Activated naive CD8-positive, alpha-beta T cell treated with anti-CD3 and anti-CD28 coated beads, Interleukin-2, amount 10 ng/mL, durations not matched to agents 7 days and 5 days (primary cell): ENCODE measurements at places on chromosomes 12 and 14. TPM values are rescaled to one million over a fixed set of nuclear protein-coding genes. Genes with fewer than 3 reads are reported as not detected.

B4GALNT1 gene
- total RNA-seq = 0.80 TPM

IL26 gene
- total RNA-seq = not detected

KRT73 gene
- 0.42 TPM for total RNA-seq

CLEC2B gene
- 89.7 TPM for total RNA-seq

SLC17A8 gene
- total RNA-seq = not detected

SLC7A8 gene
- 3.1 TPM for total RNA-seq

OR10A7 gene
- total RNA-seq = not detected

SSPN gene
- total RNA-seq = not detected

KLHL33 gene
- total RNA-seq = 3.6 TPM

SLC25A47 gene
- not detected for total RNA-seq

SYT10 gene
- total RNA-seq = not detected

OR6C2 gene
- not detected for total RNA-seq

GRCh38 chr12:2288001-2288400 lies 235.2 kb downstream of the CACNA1C start:
- DNase-seq = no peak
- H3K4me1 ChIP-seq = no peaks in the 10 kb centered on the region
- H3K4me3 ChIP-seq = no peak overlapping the region
- peaks cover 5% of the 10 kb centered on the region for H3K27me3 ChIP-seq
- H3K36me3 ChIP-seq = no peaks in the 10 kb centered on the region
- H3K27ac ChIP-seq = no peak overlapping the region

GRCh38 chr12:75476071-75476470 lies 4.5 kb upstream of the GLIPR1 start:
- H3K4me1 ChIP-seq = peaks cover 35% of the 10 kb centered on the region
- no peak for DNase-seq
- peaks cover 2% of the 10 kb centered on the region for H3K27me3 ChIP-seq
- H3K27ac ChIP-seq = no peak overlapping the region
- no peak overlapping the region for H3K4me3 ChIP-seq
- H3K36me3 ChIP-seq = no peaks in the 10 kb centered on the region

GRCh38 chr12:105933671-105934665 lies 204.8 kb downstream of the NUAK1 start:
- no peaks in the 10 kb centered on the region for H3K27me3 ChIP-seq

DNA sequence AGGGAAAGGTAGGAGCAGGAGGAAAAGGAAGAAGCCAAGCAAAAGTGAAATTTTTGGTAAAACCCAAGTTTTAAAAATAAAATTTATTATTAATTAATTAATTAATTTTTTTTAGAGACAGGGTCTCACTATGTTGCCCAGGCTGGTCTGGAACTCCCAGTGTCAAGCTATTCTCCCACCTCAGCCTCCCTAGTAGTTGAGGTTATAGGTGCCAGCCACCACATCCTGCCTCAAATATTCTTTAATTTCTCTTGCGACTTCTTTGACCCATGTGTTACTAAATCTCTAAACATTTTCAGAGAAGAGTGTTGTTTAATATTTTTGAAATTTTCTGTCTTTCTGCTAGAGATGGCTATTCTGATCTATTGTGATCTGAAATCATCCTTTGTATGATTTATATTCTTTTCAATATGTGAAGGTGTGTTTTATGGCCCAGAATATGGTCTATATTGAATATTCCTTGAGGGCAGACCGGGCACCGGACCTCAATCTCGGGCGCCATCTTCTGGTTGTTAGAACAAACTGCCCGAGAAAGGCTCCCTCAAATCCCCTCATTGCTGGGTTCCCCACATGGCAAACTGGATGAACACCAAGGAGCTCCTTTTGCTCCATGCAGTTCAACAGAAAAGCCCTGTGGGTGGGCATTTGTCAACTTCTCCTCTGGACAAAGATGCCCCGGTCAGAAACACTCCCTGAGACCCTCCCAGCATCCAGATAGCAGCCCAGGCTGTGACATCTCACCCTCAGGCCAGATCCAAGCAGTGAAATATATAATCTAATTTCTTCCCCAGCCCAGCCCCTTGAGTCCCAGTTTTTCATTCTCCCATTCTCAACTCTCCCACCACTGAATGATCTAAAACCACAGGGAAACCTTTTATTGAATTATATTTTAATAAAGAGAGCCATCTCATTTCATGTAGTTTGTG lies 110.5 kb downstream of the ASCL4 start:
- peaks cover 2% of the 10 kb centered on the region for H3K4me1 ChIP-seq
- H3K27ac ChIP-seq = no peak overlapping the region
- H3K36me3 ChIP-seq = no peaks in the 10 kb centered on the region
- H3K27me3 ChIP-seq = peaks cover 14% of the 10 kb centered on the region
- H3K4me3 ChIP-seq = no peak overlapping the region

GRCh38 chr14:54083549-54084239 lies 127.1 kb upstream of the BMP4 start:
- H3K36me3 ChIP-seq = no peaks in the 10 kb centered on the region
- H3K4me1 ChIP-seq = no peaks in the 10 kb centered on the region
- no peak for DNase-seq
- H3K4me3 ChIP-seq = no peak overlapping the region
- peaks cover 2% of the 10 kb centered on the region for H3K27me3 ChIP-seq

DNA sequence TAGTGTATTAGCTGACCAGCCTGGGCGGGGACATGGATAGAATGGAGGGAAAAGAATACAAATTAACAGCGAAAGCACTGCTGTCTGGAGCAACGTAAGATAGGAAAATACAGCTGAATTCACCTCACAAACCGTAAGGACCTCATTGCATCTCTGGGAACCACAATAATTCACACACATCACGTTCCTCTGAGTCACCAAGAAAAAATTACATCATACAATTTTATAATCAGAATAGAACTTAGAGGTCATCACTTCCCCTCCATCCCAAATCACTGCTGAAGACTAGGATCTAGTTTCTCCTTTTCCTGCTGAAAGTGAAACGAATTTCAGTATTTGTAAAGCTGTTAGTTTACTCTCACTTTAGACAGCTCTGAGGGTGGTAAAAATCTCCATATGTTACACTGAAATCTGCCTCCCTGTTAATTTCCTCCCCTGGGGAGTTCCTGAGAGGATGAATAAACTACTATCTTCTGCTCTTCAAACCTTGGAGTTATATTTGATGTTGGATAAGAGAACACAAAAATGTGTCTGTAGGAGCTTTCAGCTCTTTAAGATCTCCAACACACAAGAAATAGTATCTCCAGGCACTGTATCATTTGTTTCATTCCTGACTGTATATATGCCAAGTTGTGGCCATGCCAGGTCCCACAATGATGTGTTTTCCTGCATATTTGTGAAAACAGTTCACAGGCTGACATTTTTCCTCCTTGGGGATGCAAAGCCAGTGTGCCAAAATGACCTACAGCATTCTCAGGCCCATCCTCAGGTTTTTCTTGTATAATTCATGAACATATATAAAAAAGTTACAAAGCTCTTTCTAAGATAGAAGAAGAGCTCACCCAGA lies 63.8 kb upstream of the SSTR1 start:
- no peaks in the 10 kb centered on the region for H3K27me3 ChIP-seq
- H3K4me1 ChIP-seq = peaks cover 3% of the 10 kb centered on the region
- H3K36me3 ChIP-seq = no peaks in the 10 kb centered on the region
- DNase-seq = no peak
- no peak overlapping the region for H3K27ac ChIP-seq

DNA sequence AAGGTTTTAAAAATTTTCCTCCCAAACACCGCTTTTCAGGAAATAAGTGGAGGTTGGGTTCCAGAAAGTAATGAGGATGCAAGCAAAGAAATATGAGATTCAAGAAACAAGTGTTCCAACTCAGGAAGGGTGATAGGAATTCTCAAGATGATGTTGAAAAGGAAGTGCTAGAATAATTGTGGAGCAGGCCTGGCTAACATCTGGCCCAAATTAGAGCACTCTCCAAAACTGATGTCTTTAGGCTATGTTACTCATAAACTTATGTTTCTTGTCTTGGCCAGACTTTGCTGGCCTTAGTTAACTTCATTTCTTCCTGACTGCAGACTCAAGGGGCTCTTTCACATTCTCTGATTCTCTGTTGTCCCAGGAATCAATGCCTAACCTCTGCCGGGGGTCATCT lies 116.3 kb downstream of the TMTC3 start:
- DNase-seq = no peak
- H3K27ac ChIP-seq = no peak overlapping the region
- no peaks in the 10 kb centered on the region for H3K4me1 ChIP-seq

GRCh38 chr14:22002860-22003284 lies 329.3 kb upstream of the OR4E1 start:
- H3K4me3 ChIP-seq = peak overlapping the region; percentile 82
- peaks cover 5% of the 10 kb centered on the region for H3K36me3 ChIP-seq
- no peaks in the 10 kb centered on the region for H3K27me3 ChIP-seq
- peak; percentile 67 for DNase-seq

DNA sequence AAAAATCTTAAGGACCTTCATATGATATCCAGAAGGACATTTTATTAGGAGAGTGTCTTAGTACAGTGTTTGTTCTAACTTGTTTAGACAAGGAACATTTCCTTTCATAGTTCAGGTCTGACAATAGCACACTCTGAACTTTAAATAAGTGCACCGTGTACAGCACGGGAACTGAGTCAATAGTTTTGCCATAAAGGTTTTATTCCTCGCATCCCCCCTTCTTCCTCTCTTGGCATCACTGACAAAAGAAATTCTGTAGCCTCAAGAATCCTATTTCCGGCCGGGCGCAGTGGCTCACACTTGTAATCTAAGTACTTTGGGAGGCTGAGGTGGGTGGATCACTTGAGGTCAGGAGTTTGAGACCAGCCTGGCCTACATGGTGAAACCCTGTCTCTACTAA lies 58.3 kb downstream of the TMCC3 start:
- no peaks in the 10 kb centered on the region for H3K4me1 ChIP-seq
- H3K36me3 ChIP-seq = no peaks in the 10 kb centered on the region
- H3K27me3 ChIP-seq = peaks cover 5% of the 10 kb centered on the region
- H3K4me3 ChIP-seq = no peak overlapping the region

DNA sequence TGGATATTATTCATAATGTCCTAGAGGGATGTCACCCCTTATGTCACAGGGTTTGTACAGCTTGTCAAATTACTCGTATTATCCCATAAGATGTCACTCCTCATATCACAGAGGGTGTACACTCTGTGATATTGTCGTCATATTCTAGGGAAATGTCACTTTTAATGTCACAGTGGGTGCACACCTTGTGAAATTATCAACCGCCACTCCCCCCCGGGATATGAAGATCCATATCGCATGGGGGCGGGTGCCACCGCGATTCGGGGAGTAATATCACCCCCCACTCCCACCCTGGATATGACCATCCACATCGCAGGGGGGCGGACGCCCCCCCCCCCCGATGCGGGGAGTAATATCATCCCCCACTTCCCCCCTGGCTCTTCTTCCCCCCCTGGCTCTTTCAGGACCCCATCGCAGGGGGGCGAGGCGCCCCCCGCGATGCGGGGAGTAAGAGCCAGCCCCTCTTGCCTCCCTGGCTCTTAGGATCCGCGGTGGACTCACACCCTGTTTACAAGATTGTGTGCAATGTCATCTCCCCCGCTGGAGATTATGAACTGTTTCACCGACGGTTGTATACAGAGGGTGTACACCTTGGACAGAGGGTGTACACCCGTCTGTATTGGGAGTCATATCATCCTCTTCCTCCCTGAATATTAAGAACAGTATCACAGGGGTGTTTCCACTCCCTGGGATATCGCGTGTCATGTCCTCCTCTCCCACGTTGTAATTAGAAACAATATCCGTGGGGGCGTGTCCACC lies 92.8 kb downstream of the FRMD6 start:
- H3K4me3 ChIP-seq = no peak overlapping the region
- no peaks in the 10 kb centered on the region for H3K36me3 ChIP-seq
- no peak for DNase-seq
- no peaks in the 10 kb centered on the region for H3K27me3 ChIP-seq
- H3K4me1 ChIP-seq = no peaks in the 10 kb centered on the region

DNA sequence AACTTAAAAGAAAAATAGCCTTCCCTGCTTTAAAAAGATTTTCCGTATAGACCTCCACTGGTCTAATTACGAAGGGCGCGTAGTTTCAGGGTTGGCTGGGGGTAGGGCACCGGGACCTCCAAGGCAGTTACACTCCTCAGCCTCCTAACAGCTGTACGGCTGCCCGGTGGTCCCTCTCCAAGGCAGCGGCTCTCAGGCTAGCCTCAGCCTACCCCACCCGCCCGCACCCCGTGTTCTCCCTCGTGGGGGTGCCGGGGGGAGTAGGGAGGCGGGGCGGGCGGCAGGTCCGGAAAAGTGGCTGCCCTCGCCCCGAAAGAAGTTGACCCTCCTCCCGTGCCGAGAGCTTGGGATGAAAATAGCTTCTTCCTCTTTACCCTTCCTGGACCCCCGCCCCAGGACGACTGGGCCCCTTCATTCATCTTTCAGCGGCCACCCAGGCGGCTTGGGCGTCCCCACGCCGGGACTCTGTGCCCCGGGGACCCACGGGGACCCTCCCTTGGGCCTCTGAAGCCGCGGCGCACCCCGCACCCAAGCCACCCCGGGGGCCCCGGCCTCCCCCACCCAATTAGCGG lies 991 bp upstream of the RCOR1 start:
- DNase-seq = no peak
- H3K27ac ChIP-seq = peak overlapping the region; percentile 75
- H3K36me3 ChIP-seq = peaks cover 2% of the 10 kb centered on the region

- peaks cover 1% of the 10 kb centered on the region for H3K27me3 ChIP-seq
- no peak for DNase-seq
- no peak overlapping the region for H3K4me3 ChIP-seq
- no peaks in the 10 kb centered on the region for H3K4me1 ChIP-seq
- H3K36me3 ChIP-seq = no peaks in the 10 kb centered on the region
These were observed 26.1 kb upstream of the ANP32D start for GRCh38 chr12:48446161-48446776.

GRCh38 chr12:92206596-92206995 lies 61.0 kb upstream of the BTG1 start:
- H3K27me3 ChIP-seq = no peaks in the 10 kb centered on the region
- peaks cover 31% of the 10 kb centered on the region for H3K4me1 ChIP-seq
- no peak for DNase-seq
- H3K4me3 ChIP-seq = no peak overlapping the region
- H3K27ac ChIP-seq = no peak overlapping the region
- peaks cover 25% of the 10 kb centered on the region for H3K36me3 ChIP-seq

DNA sequence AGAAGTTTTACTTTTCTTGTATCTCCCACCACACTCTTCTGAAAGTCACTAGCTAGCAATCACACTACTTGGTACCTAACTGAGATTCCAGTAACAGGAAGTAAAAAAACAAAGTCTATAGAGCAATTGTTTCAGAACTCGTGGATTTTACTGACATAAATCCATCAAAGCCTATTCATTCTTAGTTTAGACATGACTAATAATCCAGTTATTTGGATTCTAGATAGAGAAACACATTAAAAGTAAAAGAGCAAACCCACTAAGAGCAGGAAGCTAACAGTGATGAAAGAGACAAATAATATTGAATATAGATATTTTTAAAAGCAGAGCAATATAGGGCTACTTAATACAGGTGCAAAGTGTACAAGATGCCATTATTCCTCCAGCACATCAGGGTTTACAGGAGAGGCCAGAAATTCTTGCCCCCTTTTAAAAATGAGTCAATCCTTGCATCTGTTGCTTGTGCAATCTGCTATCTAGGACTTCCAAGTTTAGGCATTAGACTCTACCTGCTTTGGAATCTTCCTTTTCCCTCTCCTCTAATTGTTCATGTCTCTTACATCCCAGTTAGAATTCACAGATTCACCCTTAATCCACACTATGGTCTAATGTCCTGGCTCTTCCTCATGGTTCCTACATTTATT lies 6.0 kb downstream of the HEATR5A start:
- no peak overlapping the region for H3K4me3 ChIP-seq
- no peak overlapping the region for H3K27ac ChIP-seq
- DNase-seq = no peak
- H3K4me1 ChIP-seq = peaks cover 11% of the 10 kb centered on the region
